GM12865 (cell line): ENCODE measurements at places on chromosomes 1 and 21.

DNA sequence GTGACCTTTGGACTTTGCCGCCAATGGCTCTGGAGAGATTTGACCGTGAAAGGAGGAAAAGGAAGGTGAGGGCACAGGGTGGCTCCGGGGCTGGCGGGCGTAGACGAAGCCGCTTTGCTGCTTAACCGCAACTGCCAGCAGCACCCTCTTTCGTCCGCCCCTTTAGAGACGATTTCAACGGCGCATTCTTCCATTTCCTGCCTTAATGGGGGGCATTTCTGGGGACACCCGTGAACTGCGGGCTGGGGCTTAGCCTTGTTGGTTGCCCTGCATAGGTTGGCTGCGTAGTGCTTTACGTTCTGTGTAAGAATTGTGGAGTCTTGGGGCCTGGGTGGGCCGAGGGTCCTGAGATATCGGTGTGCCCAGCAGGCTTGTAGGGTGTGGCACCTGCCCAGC, 6.7 kb upstream of the NPHP4 start:
- DNase-seq: no peak

GRCh38 chr1:177255411-177255810, 84.7 kb downstream of the BRINP2 start:
- DNase-seq: no peak

- no peak for DNase-seq
These were observed 476.3 kb upstream of the RUNX1 start for GRCh38 chr21:35525443-35525842.

GRCh38 chr1:62593825-62594394, 3.4 kb upstream of the ANGPTL3 start:
- DNase-seq: no peak

- peak; percentile 92 for DNase-seq
These were observed 2.7 kb upstream of the ANXA9 start for GRCh38 chr1:150979092-150980056.

- DNase-seq: peak; percentile 37
These were observed 65.6 kb downstream of the NTPCR start for GRCh38 chr1:233015965-233016364.

GRCh38 chr21:45015469-45015860, 58.9 kb upstream of the ADARB1 start:
- no peak for DNase-seq

DNA sequence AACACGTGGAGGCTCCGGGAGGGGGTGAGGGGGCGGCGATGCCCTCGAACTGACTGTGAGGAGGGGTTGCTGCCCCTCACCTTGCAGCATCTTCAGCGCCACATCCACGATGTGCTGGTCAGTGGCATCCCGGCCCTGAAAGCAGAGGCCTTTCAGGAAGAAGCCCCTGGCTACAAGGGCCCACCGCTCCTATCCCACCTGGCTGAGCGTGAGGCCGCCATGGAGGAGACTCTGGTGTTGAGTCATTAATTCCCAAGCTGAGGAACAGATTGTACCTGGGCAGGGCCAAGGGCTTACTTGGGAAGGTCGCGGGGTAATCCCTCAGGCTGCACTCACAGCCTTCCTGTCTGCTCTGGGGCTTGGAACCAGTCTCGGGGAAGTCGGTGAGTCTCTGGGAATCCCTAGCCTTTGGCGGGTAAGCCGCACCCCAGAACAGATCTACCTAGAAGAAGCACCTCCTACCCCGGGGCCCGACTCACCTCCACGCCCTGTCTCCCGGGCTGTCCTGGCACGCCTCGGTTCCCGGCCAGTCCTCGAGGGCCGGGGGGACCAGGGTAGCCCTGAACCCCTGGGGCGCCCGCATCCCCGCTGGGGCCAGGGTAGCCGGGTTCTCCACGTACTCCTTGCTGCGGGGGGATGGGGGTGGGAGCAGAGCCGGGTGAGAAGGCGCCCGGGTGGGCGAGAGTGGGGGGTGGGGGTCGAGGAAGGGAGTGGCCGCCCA, 13.9 kb downstream of the COL9A2 start:
- DNase-seq: no peak

DNA sequence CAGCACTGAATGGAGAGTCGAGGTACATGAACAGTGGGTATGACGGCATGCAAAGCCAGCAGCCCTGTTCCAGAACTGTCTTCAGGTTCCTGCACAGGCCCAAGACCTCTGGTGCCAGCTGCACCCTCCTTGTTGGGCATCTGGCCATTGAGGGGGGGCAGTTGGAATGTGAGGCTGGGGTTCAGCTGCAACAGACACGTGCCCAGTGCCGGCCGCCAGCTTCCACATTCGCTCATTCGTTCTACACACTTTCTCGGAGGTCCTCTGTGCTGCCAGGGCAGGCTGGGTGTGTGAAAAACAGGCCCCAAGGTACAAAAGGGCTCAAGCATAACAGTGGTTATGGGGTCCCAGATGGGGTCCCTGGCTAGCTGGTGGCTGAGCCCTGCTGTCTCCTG, 37.9 kb upstream of the SLC19A1 start:
- DNase-seq: no peak

DNA sequence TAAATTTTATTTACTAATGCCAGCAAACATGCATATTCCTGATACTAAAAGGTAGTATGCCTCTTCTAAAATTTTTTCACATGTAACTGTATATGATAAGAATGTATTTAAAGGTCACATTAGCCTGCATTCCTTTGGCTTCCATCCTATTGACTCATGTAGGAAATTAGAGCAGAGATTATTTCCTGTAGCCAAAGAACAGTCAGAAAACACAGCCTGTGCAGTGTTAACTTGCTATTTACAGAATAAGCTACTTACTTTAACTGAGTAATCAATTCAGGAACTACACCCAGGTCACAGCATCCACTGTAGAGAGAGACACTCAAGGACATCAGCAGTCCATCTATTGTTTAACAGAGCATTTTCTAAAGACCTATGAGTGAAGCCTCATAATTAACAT, 154.5 kb upstream of the ADGRL4 start:
- DNase-seq: no peak

GRCh38 chr1:245752561-245752960, 597.8 kb downstream of the KIF26B start:
- DNase-seq: no peak

DNA sequence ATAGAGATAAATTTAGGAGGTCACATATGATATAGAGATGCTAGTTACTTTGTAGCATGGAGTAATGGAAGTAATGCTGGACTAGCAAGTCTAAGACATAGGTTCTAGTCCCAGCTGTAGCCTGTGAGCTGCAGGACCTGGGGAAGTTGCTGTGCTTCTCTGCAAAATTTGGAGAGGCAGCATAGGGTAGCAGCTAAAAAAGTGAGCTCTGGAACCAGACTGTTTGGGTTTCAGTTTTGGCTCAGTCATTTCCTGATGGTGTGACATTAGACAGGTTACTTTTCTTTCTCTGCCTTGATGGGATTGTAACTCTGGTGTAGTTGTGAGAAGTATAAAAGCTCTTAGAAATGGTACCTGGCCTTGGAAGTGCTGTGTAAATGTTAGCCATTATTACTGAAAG, 3.3 kb downstream of the METTL13 start:
- peak; percentile 55 for DNase-seq

- peak; percentile 67 for DNase-seq
These were observed at the start of gene FCRL4 for GRCh38 chr1:157597959-157598667. Gene FCRL4 (minus strand): TSS chr1:157598085. CDS start chr1:157597944, 141 bp downstream.

- DNase-seq: no peak
These were observed 15.5 kb upstream of the RIMKLA start for GRCh38 chr1:42365118-42365517.

GRCh38 chr1:25091658-25092057, 140.6 kb downstream of the SYF2 start:
- no peak for DNase-seq

DNA sequence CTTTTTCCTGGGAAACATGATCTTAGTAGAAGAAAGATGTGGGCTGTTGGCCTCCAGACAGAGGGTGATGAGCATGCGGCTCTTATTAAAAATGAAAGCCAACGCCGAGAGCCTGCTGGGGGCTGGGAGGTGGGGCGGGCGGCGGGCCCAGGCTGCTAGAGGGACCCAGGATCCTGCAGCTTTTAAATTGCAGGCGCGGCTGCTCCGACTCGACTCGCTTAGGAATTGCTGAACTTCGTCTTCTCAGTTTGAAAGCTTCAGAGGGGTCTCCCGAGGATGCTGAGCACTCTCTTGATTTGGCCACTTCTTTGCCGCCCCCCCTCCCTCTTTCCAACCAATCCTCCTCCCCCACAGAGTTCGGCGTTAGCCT, 1.2 kb downstream of the AGPAT3 start:
- peak; percentile 68 for DNase-seq

DNA sequence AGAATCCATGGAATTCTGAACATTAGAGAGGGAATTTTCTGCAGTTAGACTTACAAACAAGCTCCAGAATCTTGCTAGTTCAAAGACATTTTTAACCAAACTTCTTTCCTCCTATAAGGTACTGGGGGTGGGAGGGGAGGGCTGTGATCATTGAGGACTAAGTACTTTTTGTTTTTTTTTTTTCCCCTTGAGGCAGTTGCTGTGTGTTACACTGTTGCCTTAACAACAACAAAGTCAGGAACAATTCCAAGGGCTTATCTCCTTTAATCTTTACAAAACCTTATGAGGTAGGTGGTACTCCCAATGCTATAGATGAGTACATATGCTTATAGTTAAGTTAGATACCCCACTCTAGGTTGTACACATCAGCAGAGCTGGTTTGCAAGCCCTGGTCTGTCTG, 62.9 kb downstream of the PPP1R12B start:
- no peak for DNase-seq

GRCh38 chr1:41420860-41421259, 59.6 kb downstream of the FOXO6 start:
- DNase-seq: no peak

- DNase-seq: peak; percentile 59
These were observed at the start of gene GLMP for GRCh38 chr1:156295391-156295947. Gene GLMP (minus strand): TSS chr1:156295679. CDS start chr1:156295645, 34 bp downstream.
